ENCODE measurements at places on chromosomes 4 and X. TPM values are rescaled to one million over a fixed set of nuclear protein-coding genes. Genes with fewer than 3 reads are reported as not detected.

The HSPA4L gene
- polyA plus RNA-seq = 2.1 TPM

The TMEM144 gene
- 1.6 TPM for polyA plus RNA-seq

The GPR50 gene
- not detected for polyA plus RNA-seq

The TMPRSS11F gene
- polyA plus RNA-seq = not detected

DNA sequence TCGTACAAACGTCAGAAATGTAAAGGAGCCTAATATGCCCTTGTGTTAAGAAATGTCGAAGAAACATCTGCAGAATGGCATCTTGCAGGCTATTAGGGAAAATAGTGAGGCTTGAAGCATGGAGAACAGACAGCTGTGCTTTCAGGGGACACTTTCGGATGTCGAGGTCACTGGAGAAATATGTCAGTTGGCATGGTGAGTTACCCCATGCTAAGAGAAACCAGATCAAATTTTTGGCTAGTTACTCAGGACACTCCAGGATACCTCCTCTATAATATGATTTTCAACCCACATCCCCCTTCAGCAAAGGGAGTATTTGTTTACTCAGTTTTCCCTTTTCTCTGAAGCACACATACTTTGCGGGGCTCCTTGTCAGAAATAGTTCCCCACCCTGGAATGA lies 171.4 kb downstream of the GPC3 start:
- no peak for DNase-seq

DNA sequence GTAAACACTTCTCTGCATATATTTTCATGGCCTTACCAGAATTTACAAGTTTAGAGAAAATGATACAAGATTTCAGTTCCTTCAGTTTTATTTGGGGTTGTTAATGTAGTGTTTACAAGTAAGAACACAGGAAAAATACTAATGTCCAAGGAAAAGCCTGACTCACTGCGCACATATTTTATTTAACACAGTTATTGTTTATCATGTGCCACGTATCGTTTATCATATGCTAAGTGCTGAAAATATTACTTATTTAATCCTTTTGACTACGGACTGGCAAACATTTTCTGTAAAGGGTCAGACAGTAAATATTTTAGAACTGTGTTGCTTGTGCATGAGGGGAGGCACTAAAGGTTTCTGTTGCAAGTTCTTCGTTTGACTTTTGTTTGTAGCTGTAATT lies 794 bp downstream of the HSD17B13 start:
- no peak for DNase-seq

DNA sequence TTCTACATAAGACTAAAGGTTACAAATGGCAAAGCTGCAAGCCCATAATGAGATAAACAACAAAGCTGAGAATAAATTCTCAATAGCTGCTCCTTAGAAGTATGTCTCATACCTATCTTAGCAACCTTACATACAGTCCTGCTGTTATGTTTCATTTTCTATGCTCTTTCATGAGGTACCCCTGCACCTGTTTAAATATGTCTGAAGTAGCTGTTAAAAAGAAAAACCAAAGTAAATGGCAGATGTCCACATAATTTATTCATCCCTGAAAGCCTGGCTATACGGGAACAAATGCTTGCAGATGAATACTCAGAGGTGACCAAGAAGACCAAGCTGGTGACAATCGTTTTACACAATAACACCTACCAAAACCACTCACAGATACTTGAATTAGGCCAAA lies 22.5 kb downstream of the PPA2 start:
- DNase-seq = no peak

GRCh38 chr4:874056-874455 lies 48.1 kb upstream of the CPLX1 start:
- DNase-seq = no peak

DNA sequence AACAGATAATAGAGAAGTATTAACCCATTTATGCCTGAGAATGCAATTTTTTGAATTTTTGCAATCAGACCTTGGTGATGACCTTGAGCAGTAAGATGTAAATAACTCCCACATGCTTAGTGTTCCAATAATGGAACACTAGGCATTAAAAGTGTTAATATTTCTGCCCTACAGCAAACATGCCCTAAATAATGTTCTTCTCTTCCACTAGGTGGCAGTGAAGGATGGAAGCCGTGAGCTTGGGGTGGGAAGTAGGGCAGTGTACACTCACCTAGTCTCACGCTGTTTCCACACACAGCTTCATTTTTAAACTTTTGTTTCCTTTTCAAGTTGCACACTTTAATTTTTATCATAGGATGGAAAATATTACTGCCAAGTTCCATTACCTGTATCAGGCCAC lies 613.1 kb upstream of the HS3ST1 start:
- no peak for DNase-seq

GRCh38 chr4:65344278-65344825 lies 325.9 kb downstream of the EPHA5 start:
- DNase-seq = no peak

GRCh38 chr4:150009533-150009932 lies 68.7 kb upstream of the DCLK2 start:
- DNase-seq = peak; percentile 25

DNA sequence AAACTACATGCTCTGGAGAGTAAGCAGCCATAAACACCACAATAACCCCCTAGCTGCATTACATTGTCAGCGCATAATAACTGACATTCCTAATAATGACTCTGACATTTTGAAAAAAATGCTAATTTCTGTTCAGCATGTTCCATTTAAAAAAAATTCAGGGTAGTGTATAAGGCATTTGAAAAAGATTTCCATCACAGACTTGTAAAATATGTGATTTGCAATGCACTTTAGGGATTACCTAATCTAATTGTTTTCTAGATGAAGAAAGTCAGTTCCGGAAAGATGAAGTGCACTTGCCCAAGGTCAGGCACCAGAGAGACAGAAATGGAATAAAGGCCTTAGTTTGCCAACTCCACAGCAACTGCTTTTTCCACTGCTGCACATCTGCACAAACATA lies 55.3 kb downstream of the FANCB start:
- no peak for DNase-seq
